ENCODE measurements at places on chromosomes 2 and 18.

- no peak for DNase-seq
Observed at GRCh38 chr2:15584316-15584715, 7.4 kb upstream of the DDX1 start.

GRCh38 chr2:51265539-51265938 lies 233.6 kb upstream of the NRXN1 start:
- DNase-seq: no peak

GRCh38 chr2:237629188-237629534 lies 1.8 kb downstream of the LRRFIP1 start:
- no peak for DNase-seq

GRCh38 chr2:197453123-197453913 lies at the start of gene COQ10B:
Gene COQ10B (plus strand): TSS chr2:197453552. CDS start chr2:197453561, 9 bp downstream.
- peak; percentile 96 for DNase-seq

GRCh38 chr2:54939446-54940118 lies 110.7 kb downstream of the RTN4 start:
- DNase-seq: no peak

GRCh38 chr2:189559579-189560272 lies 20.9 kb downstream of the SLC40A1 start:
- no peak for DNase-seq

DNA sequence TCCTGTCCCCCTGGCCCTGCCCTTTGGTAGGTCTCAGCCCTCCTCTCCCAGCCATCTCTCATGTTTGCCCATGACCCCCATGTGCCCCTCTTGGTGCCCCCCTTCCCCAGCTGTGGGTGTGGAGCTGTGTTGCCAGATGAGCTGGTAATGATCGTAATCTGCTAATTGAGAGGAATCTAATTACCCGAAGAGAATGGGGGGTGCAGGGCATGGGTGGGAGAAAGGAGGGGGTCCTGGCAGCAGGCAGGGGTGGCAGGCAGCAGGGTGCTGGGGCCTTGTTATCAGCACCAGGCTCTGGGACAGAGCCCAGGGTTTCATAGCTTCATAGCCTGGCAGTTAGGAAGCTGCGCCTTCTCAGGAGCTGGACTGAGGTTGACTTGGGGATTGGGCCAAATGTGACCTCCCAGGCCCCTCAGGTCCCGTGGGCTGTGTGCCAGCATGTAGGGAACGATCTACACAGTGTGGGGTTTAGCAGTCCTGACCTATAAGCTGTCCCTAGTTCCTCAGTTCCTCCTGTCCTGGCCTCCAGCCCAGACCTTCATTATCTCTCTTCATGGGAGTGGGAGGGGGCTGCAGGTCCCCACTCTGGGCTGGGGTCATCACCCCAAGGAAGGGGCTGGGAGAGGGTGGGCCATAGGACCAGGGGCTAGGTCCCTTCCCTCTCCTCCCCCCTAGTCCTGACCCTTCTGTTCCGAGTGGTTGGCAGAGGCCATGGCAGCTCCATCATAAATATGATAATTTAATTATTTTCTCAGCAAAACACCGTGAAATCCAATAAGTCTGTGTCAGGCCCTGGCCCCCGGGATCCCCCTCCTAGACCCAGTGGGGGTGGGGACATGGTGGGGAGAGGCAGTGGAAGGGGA lies 6.5 kb upstream of the ASIC4 start:
- DNase-seq: no peak

GRCh38 chr2:121825003-121825950 lies 69.8 kb downstream of the TSN start:
- no peak for DNase-seq

DNA sequence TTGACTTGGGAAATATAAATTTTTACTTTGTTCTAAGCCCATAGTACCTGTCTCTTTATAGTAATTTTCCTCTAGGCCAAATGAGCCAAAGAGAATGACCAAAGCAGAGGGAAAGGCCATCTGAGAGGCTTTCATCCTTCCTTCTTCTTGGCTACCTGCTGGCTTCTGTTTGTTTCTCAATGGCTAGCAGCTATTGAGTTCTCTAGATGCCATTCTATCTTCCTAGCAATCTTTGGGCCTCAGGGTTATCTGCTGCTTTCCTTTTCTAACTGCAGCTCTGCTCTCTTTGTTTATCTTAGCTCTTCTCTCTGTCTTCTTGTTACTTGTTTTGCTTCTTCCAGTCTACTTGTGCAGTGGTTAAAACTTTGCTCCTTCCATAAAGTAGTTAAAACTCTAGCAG lies 601.1 kb upstream of the NRXN1 start:
- no peak for DNase-seq

DNA sequence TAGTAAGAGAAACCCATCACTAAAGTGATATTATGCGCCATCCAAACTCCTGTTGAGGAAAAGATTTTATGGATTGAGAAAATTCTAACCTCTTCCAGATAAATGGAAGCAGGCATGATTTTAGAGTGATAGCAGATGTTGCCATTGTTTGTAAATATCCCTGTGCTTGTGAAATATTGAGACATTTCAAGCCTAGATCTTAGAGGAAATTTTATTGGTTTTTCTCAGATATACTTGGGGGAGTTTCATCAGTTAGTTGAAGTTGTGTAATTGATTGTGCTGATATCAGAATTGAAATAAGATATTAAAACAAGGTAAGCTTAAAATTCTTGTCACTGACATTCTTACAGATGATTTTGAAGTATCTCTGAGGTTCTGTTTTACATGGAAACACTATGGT lies 390.9 kb upstream of the FANCL start:
- DNase-seq: no peak

GRCh38 chr2:204015118-204015843 lies 78.7 kb downstream of the ICOS start:
- peak; percentile 17 for DNase-seq

DNA sequence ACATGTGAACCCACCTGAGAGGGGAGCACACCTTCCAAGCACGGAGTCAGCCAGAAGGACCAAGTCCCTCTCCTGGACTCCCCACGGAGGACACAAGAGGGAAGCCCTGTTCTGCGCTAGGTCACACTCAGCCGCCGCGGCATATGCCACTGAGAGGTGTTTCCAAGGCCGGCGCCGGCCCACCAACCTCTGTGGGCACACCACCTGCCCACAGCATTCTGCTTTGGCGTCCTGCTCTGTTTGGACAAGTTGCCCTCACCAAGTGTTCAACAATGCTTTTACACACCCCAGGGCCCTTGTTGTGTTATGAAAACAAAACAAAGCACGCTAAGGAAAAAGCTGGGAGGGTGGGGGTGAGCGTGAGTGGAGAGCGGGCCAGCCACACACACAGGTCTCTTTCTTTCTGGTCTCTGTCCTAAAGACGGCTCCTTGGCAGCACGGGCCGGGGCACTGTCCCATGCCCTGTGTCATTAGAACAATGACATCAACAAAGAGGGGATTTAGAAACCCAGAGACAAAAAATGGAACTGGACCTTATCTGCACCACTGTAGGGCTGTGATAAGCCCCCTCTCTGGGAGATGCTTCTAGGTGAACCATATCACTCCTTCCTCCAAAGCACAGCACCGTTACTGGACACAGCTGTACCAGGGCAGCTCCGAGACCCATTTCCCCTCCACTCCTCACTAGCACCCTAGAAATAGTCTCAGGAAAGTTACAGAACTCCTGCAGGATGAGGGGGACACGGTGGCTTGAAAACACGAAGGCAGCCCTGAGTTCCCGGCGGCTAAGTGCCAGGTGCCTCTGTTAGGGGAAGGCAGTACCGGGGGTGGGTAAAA lies 17.0 kb downstream of the SMAD7 start:
- no peak for DNase-seq

GRCh38 chr18:32450026-32450691 lies 20.5 kb downstream of the GAREM1 start:
- no peak for DNase-seq

GRCh38 chr2:52402128-52402527 lies 1365.5 kb upstream of the CHAC2 start:
- no peak for DNase-seq

- no peak for DNase-seq
Observed at GRCh38 chr2:73582364-73582763, 59.9 kb downstream of the NAT8 start.

DNA sequence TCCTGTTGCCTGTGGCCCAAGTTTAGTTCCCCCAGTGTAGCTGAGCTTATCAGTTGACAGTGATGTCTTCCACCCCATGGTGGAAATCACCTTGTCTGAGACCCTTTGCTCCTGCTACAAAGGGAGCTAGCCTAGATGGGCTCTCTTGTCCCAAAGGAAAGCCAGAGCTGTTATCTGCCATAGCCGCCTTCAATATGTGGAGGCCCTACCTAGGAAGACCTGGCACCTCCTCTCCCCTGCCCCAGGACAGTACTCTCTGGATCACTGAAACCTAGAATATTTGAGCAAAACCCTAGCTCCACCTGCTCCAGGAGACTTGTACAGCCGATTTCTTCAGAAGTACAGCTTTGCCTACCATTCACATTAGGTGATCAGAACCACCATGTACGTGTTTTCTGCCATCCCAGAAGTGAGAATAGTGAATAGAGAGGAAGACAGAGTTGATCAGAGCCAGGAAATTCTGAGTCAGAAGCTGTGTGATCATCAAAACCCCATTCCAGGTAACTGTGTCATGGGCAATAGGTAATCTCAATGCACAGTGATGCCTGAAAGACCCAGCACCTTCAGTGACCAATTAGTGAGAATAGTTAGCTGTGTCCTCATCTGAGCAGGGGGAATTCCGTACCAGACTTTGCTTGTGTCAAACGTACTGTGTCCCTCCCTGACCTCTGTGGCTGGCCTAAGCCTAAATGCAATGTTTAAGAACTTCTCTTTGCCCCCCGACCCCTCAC lies 138.4 kb upstream of the ALPP start:
- no peak for DNase-seq

- no peak for DNase-seq
Observed at GRCh38 chr18:77069482-77069881, 63.1 kb downstream of the MBP start.
